Dorsolateral prefrontal cortex (tissue), 122 donors: ENCODE measurements at places on chromosomes 3 and 15.

DNA sequence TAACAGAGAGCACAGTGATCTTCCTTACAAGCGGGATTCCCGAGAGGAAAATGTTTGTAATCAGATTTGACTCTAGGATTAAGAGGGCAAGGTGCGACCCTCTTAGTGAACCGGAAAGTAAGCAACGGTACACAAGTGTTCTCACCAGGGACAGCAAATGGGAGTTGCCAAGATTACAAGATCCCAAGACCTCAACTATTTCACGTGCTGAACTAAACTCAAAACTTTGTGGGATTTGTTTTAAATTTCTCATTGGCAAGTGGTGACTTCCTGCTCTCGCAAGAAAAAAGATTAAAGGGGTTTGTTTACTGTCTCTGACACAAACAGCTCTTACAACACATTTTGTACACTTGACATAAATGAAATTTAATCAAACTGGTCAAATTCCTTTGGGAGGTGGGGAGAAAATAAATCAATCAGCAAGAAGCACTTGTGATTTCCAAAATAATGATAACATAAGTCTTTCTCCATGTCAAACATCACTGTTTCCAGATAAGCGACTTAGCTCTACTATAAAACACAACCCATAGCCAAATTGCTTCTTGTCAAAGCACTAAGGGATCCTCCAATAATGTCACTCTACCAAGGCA is 2.2 kb upstream of the PGPEP1L start:
- DNase-seq, result no peak

- no peak for DNase-seq
Observed at GRCh38 chr3:194556086-194557056, 69.6 kb upstream of the ATP13A3 start.

- DNase-seq, result no peak
Observed at GRCh38 chr3:162538906-162539305, 1042.3 kb downstream of the OTOL1 start.

DNA sequence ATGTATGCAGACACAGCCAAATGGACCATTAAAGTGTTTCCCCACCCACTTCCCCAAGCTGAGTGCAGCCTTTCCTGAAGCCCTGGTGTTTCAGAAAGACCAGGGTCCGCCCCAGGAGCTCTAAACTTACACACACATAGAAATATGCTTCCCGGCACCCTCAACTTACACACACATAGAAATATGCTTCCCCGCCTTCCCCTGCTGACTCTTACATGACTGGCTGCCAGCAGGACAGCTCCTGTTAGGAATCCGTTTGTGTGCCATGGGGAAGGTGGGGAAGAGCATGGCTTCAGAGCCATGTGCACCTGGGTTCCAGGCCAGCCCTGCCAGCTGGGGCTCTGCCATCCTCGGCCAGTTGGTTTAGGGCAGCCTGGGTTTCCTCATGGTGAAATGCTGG is 3.6 kb downstream of the CLEC3B start:
- DNase-seq, result peak; percentile 56

- peak; percentile 77 for DNase-seq
Observed at GRCh38 chr15:66251790-66252684, 1.5 kb downstream of the MEGF11 start.

GRCh38 chr3:38325256-38325655 is 21.3 kb upstream of the XYLB start:
- DNase-seq, result no peak

GRCh38 chr3:134407239-134407625 is 33.0 kb upstream of the AMOTL2 start:
- no peak for DNase-seq

GRCh38 chr3:45529697-45530096 is 64.9 kb upstream of the LIMD1 start:
- no peak for DNase-seq

DNA sequence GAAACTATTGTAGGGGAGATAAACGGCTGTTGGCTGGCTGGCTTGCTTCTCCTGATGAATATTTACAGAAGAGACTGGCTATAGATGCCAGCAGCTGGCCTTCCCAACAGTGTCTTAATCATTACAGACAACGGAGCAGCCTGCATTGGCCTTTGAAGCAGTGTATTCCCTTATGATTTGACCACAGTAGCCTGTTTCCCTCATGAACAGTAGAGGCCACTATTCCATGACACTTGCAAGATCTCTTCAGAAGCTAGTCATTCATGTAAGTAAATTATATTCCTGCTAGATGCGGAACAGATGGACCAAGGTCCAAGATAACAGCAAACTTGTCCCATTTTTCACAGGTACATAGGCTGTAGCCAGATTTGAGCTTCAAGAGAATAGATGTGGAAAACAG is 47.3 kb downstream of the TMCO5A start:
- DNase-seq, result no peak

GRCh38 chr3:51681453-51681852 is 10.4 kb downstream of the TEX264 start:
- no peak for DNase-seq

DNA sequence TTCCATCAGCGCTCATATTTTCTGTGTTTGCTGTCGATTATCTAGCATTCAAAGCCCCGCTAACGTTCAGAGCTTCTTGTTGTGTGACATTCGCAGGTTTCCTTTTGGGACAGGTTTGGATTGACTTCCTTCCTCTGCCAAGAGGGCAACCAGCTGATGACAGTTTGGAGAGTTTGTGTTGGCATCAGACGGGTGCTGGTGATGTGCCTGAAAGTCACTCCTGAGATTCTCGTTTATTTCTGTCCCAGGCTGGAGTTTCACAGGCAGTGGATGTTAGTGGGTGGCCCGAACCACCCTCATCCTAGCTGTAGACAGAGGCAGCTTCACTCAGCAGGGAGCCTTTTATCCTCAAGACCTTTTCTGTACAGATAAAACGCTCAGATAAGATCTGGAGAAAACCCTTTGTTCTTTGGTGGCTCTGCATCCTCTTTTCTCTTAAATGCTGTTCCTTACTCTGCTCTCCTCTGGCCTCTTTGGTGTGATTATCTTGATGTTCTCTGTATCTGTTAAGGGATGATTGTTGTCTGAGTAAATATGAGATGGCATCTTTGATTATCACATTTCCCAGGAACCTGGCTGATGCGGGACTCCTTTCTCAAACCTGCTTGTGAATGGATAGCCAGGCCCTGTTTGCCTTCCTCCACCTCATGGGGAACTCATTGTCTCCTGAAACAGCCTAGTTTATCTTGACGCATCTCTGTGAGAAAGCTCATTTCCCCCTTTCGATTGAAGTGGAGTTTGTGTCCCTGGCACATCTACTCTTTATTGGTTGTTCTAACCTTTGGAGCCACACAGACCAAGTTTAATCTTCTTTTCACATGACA is 35.9 kb downstream of the CGNL1 start:
- DNase-seq, result no peak
